Heart left ventricle (tissue), 16 donors: ENCODE measurements at places on chromosomes 7 and 10. TPM values are rescaled to one million over a fixed set of nuclear protein-coding genes. Genes with fewer than 3 reads are reported as not detected.

Gene SPAM1
- not detected for total RNA-seq

Gene CFTR
- total RNA-seq: 0.23 TPM

Gene AGR2
- not detected for total RNA-seq

Gene SOSTDC1
- 0.25 TPM for total RNA-seq

Gene ANKMY2
- 29.0 TPM for total RNA-seq

Gene OR6B1
- total RNA-seq: not detected

Gene TDRD1
- 1.3 TPM for total RNA-seq

DNA sequence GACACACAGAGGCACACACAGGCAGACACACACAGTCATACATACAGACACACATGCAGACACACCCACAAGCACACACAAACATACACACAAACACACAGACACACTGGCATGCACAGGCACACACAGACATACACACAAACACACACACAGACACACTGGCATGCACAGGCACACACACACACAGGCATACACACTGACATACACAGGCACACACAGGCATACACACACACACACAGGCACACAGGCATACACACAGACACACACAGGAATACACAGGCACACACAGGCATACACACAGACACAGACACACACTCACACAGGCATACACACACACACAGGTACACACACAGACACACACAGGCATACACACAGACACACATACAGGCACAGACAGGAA, 340.7 kb upstream of the VSTM2A start:
- no peaks in the 10 kb centered on the region for H3K27me3 ChIP-seq
- H3K36me3 ChIP-seq: no peaks in the 10 kb centered on the region
- H3K27ac ChIP-seq: no peak overlapping the region
- no peaks in the 10 kb centered on the region for H3K4me1 ChIP-seq
- H3K4me3 ChIP-seq: no peak overlapping the region

- peaks cover 77% of the 10 kb centered on the region for H3K4me1 ChIP-seq
- DNase-seq: no peak
- peak overlapping the region; percentile 52 for H3K4me3 ChIP-seq
- H3K36me3 ChIP-seq: no peaks in the 10 kb centered on the region
- H3K27ac ChIP-seq: peak overlapping the region; percentile 94
Measured at GRCh38 chr10:80453056-80453841, 861 bp upstream of the TSPAN14 start.

GRCh38 chr7:130490888-130491804, 739 bp upstream of the MEST start:
- peaks cover 33% of the 10 kb centered on the region for H3K4me1 ChIP-seq
- H3K27me3 ChIP-seq: peaks cover 4% of the 10 kb centered on the region
- H3K36me3 ChIP-seq: no peaks in the 10 kb centered on the region
- peak; percentile 69 for DNase-seq
- H3K27ac ChIP-seq: no peak overlapping the region

- H3K27ac ChIP-seq: peak overlapping the region; percentile 95
- H3K36me3 ChIP-seq: no peaks in the 10 kb centered on the region
- no peak for DNase-seq
Measured at GRCh38 chr10:113853578-113854012, 287 bp downstream of the DCLRE1A start.

DNA sequence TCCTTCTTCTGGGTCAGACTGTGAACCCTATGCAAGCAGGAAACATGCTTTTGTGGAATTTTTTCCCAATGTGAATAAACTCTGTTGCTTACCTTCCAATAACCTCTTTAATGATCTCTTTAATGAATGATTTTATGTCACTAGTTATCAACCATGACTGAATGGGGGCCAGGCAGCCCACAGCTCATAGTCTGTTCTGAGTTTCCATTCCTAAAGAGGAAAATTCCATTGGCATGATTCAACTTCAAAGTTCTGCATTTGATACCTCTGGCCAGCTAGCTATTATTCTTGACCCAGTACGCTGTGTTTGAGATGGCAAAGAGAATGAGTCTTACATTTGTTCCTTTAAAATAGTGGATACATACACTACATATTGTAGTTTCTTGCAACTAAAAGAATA, 867.8 kb upstream of the CELF2 start:
- no peaks in the 10 kb centered on the region for H3K36me3 ChIP-seq
- no peak overlapping the region for H3K4me3 ChIP-seq
- no peaks in the 10 kb centered on the region for H3K4me1 ChIP-seq
- no peak for DNase-seq
- no peaks in the 10 kb centered on the region for H3K27me3 ChIP-seq

- no peaks in the 10 kb centered on the region for H3K36me3 ChIP-seq
- H3K4me1 ChIP-seq: no peaks in the 10 kb centered on the region
- no peak for DNase-seq
- H3K27ac ChIP-seq: no peak overlapping the region
- H3K4me3 ChIP-seq: no peak overlapping the region
Measured at GRCh38 chr7:116710764-116711452, 38.9 kb downstream of the MET start.

GRCh38 chr10:12750526-12751201, 250.8 kb downstream of the CCDC3 start:
- H3K4me3 ChIP-seq: no peak overlapping the region
- H3K27ac ChIP-seq: no peak overlapping the region
- DNase-seq: no peak
- no peaks in the 10 kb centered on the region for H3K36me3 ChIP-seq
- no peaks in the 10 kb centered on the region for H3K27me3 ChIP-seq
- no peaks in the 10 kb centered on the region for H3K4me1 ChIP-seq

- no peak for DNase-seq
- peaks cover 3% of the 10 kb centered on the region for H3K4me1 ChIP-seq
- no peak overlapping the region for H3K27ac ChIP-seq
- no peaks in the 10 kb centered on the region for H3K36me3 ChIP-seq
- no peak overlapping the region for H3K4me3 ChIP-seq
Measured at GRCh38 chr10:124495162-124495561, 33.5 kb downstream of the LHPP start.

GRCh38 chr10:119817991-119818888, 54.4 kb downstream of the MCMBP start:
- no peaks in the 10 kb centered on the region for H3K27me3 ChIP-seq
- no peaks in the 10 kb centered on the region for H3K4me1 ChIP-seq
- DNase-seq: peak; percentile 60
- no peak overlapping the region for H3K27ac ChIP-seq

- no peaks in the 10 kb centered on the region for H3K36me3 ChIP-seq
- DNase-seq: no peak
- no peaks in the 10 kb centered on the region for H3K27me3 ChIP-seq
- no peak overlapping the region for H3K4me3 ChIP-seq
- no peak overlapping the region for H3K27ac ChIP-seq
- no peaks in the 10 kb centered on the region for H3K4me1 ChIP-seq
Measured at GRCh38 chr7:8114175-8114574, 145.6 kb downstream of the GLCCI1 start.

GRCh38 chr7:99489235-99489634, 10.8 kb downstream of the ZNF394 start:
- H3K4me3 ChIP-seq: no peak overlapping the region
- no peak overlapping the region for H3K27ac ChIP-seq
- H3K4me1 ChIP-seq: no peaks in the 10 kb centered on the region
- peaks cover 12% of the 10 kb centered on the region for H3K36me3 ChIP-seq
- DNase-seq: no peak

DNA sequence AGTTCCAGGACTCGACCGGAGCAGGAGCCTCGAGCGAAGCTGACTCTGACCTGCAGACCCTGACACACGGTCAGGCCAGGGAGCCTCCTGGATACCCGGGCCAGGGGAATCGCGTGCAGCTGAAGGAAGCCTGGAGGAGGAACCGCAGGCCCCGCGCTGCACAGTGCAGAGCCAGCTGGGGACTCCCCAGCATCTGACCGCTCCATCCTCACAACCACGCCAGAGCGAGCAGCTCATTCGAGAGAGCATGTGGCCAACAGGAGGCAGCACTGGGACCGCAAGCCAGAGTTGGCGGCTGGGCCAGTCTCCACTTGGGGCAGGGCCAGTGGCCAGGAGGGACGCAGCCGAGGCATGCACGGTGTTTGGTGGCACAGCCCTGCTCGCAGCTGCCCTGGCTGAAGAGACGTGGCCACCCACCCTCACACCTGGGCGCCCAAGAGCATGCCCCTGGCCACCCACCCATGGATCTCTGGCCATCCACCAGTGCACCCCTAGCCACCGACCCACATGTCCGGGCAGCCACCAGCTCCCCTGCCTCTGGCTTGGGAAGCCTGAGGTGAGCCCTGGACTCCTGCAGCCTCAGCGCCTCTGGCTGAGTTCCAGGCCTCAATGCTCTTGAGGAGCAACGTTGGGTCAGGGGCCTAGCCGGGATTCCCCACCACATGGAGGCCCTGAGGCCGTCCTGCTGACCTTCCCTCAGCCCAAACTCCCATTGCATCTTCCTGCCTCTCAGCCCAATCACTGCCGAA, 213.9 kb downstream of the ELFN1 start:
- H3K27me3 ChIP-seq: no peaks in the 10 kb centered on the region
- H3K4me3 ChIP-seq: no peak overlapping the region
- no peaks in the 10 kb centered on the region for H3K36me3 ChIP-seq
- H3K4me1 ChIP-seq: peaks cover 18% of the 10 kb centered on the region

DNA sequence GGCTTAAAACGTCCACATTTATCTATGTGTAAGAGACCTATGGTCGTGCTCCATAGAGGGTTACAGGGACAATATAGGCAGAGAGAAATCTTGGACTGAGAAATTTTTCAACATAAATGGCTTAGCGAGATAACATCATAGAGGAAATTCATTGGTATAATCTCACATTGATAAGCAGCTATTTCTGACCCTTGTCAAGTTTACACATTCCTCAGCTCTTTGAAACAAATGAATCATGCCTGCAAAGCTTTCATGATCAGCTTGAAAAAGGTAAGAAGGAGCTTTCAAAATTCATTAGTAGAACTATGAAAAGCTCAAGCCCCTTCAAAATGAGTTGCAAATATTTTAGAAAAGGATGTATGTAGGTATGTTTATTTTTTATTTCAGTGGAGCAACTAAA, 478.8 kb downstream of the NEBL start:
- no peaks in the 10 kb centered on the region for H3K36me3 ChIP-seq
- no peaks in the 10 kb centered on the region for H3K4me1 ChIP-seq
- DNase-seq: no peak
- H3K27ac ChIP-seq: no peak overlapping the region
- H3K27me3 ChIP-seq: no peaks in the 10 kb centered on the region

GRCh38 chr10:34815185-34816084, at the start of gene PARD3:
PARD3 (minus strand) TSS chr10:34815296; CDS start chr10:34814995, 301 bp downstream.
- DNase-seq: peak; percentile 83
- H3K27me3 ChIP-seq: no peaks in the 10 kb centered on the region
- H3K27ac ChIP-seq: peak within 1 kb of the TSS; percentile 85

- H3K4me3 ChIP-seq: no peak overlapping the region
- no peak for DNase-seq
- no peaks in the 10 kb centered on the region for H3K36me3 ChIP-seq
- peak overlapping the region; percentile 68 for H3K27ac ChIP-seq
Measured at GRCh38 chr7:135768064-135768463, 19.5 kb upstream of the FAM180A start.

- H3K27me3 ChIP-seq: no peaks in the 10 kb centered on the region
- no peak overlapping the region for H3K27ac ChIP-seq
- no peak overlapping the region for H3K4me3 ChIP-seq
- DNase-seq: no peak
- H3K36me3 ChIP-seq: no peaks in the 10 kb centered on the region
Measured at GRCh38 chr10:109976681-109977080, 31.1 kb upstream of the ADD3 start.
